ENCODE measurements at places on chromosomes 7 and 10. TPM values are rescaled to one million over a fixed set of nuclear protein-coding genes. Genes with fewer than 3 reads are reported as not detected.

DNA sequence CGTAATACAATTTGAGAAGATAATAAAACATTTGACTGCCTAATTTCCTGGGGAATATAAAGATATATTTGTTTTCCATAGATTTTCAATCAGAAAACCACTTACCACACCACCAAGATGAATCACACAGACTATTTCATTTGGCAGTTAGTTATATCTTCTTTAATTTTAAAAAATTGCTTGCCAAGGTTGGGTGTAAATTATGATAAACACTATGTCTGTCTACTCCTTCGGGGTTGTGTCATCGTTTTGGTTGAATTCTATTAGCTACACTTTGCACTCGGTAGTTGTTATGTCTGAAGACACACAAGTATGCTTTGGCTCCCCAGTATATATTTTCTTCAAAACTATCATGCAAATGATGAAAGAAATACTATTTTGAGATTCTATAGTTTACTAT lies 594.8 kb upstream of the SEMA3D start:
- H3K27me3 ChIP-seq, result no peaks in the 10 kb centered on the region
- H3K4me3 ChIP-seq, result no peak overlapping the region
- no peak overlapping the region for H3K27ac ChIP-seq
- no peak for DNase-seq
- no peaks in the 10 kb centered on the region for H3K4me1 ChIP-seq

The IGFBP1 gene
- not detected for total RNA-seq

DNA sequence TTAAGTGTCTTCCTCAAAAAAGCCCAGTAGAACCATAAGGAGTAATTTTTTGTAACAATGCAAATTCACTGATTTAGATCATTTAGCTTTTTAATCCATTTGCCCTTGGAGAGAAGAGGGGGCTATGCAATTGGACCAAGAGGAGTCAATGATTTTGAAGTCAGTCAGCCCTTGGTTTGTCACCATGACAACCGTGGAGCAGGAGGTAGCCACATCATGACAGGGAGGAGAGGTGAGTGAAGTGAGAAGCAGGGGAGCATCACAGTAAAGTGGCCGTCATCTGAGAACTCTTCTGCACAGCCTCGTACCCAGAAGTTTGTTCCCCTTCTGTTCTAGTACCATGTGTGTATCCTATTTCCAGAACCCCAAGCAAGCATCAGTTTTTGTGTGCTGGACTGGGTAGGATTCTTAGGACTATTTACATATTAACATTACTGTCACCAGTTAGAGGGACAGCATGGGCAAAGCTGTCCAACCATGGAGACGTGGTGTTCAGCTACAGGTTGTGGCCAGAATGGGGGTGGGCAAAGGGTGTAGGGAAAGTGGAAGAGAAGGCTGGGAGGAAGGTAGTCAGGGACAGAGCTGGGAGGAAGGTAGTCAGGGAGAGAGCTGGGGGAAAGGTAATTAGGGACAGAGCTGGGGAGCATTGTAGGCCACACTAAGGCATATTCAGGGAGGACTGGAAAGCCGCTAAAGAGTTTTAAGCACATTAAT lies 13.1 kb downstream of the UBE3C start:
- no peaks in the 10 kb centered on the region for H3K36me3 ChIP-seq
- DNase-seq, result no peak
- H3K27me3 ChIP-seq, result no peaks in the 10 kb centered on the region
- peaks cover 69% of the 10 kb centered on the region for H3K4me1 ChIP-seq

DNA sequence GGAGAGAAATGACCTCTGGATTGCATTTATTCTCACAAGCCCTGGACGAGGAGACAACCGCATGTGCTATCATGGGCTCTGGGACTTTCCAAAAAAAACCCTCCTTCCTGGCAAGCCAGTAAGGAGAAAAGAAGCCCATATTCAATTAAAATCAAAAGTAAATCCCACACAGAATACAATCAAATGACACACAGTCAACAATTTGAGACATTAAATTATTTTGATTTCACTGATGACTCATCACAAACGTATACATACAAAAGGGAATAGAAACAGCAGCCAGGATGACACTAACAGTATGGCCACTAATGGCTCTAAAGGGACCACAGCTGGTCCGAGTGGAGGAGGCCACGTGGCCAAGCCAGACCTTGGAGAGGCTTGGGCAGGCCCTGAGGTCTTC lies 24.9 kb downstream of the LRRC20 start:
- no peaks in the 10 kb centered on the region for H3K36me3 ChIP-seq
- no peak overlapping the region for H3K4me3 ChIP-seq
- no peak for DNase-seq
- peaks cover 11% of the 10 kb centered on the region for H3K4me1 ChIP-seq

GRCh38 chr7:106114716-106115383 lies 2.7 kb upstream of the SYPL1 start:
- H3K27ac ChIP-seq, result no peak overlapping the region
- H3K4me1 ChIP-seq, result peaks cover 38% of the 10 kb centered on the region
- no peaks in the 10 kb centered on the region for H3K27me3 ChIP-seq
- no peaks in the 10 kb centered on the region for H3K36me3 ChIP-seq
- H3K4me3 ChIP-seq, result no peak overlapping the region

The STRIP2 gene
- 0.22 TPM for total RNA-seq

DNA sequence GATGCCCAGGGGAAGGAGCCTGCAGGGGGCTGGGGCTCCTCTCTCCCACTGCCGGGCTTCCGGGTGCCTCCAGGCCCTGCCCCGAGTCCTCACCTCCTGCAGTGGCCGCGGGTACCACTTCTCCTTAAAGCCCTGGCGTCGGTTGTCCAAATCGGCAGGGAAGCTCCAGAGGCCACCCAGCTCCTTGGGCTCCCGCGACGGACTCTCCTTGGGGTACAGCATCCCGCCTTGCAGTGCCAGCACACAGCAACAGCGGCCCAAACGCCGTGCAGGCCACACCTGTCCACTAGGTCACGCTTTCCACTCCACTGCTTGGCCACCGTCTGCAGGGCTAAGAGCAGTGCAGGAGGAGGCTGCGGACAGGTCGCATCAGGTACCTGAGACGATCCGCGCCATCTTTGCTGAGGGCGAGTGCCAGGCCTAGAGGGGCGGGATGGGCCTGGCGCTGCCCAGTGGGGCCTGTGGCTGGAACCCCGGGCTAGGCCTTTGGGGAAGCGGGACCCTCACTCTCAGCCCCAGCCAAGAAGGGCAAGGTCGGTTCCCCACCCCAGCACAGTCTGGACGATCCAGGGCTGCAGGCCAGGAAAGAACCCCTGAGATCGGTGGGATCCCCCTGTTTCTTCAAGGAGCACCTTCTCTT lies 47.7 kb upstream of the ZNF479 start:
- no peak for DNase-seq
- H3K36me3 ChIP-seq, result no peaks in the 10 kb centered on the region
- no peak overlapping the region for H3K27ac ChIP-seq
- no peaks in the 10 kb centered on the region for H3K27me3 ChIP-seq
- H3K4me1 ChIP-seq, result no peaks in the 10 kb centered on the region

The GRID2IP gene
- total RNA-seq, result 0.47 TPM

- H3K4me3 ChIP-seq, result no peak overlapping the region
- no peaks in the 10 kb centered on the region for H3K4me1 ChIP-seq
- no peak for DNase-seq
- no peaks in the 10 kb centered on the region for H3K27me3 ChIP-seq
These were observed 68.6 kb upstream of the PPP2R2D start for GRCh38 chr10:131832056-131832685.

DNA sequence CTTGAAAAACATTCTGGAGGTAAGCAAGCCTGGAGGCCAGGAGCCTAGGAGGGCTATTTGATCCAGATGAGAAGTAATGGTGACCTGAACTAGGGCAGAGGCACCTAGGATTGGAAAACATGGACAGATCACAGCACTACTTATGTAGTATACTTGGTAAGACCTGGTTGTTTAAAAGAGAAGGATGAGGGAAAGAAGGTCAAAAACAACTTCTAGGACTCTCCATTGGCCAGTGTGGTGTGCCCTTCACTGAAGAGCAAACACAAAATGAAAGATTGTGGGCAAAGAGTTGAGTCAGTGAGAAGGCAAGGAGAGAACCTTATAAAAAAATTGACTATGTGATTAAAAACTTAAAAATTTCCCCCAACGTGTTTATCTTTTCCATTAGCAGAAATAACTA lies 14.3 kb downstream of the ANKRD1 start:
- no peaks in the 10 kb centered on the region for H3K27me3 ChIP-seq
- no peaks in the 10 kb centered on the region for H3K4me1 ChIP-seq
- H3K4me3 ChIP-seq, result no peak overlapping the region
- no peak for DNase-seq
- peaks cover 5% of the 10 kb centered on the region for H3K36me3 ChIP-seq

The UCMA gene
- total RNA-seq, result not detected

GRCh38 chr7:112286250-112287086 lies 80.0 kb downstream of the ZNF277 start:
- no peaks in the 10 kb centered on the region for H3K27me3 ChIP-seq
- peaks cover 9% of the 10 kb centered on the region for H3K4me1 ChIP-seq
- H3K27ac ChIP-seq, result no peak overlapping the region
- H3K4me3 ChIP-seq, result no peak overlapping the region
- DNase-seq, result no peak
- no peaks in the 10 kb centered on the region for H3K36me3 ChIP-seq

Measured in CD4-positive, alpha-beta memory T cell (primary cell).